ENCODE measurements at places on chromosomes 2 and 18.

- DNase-seq: no peak
These were observed 180.1 kb upstream of the SALL3 start for GRCh38 chr18:78799382-78800089.

GRCh38 chr2:239369631-239370161 is 31.1 kb downstream of the HDAC4 start:
- DNase-seq: no peak

DNA sequence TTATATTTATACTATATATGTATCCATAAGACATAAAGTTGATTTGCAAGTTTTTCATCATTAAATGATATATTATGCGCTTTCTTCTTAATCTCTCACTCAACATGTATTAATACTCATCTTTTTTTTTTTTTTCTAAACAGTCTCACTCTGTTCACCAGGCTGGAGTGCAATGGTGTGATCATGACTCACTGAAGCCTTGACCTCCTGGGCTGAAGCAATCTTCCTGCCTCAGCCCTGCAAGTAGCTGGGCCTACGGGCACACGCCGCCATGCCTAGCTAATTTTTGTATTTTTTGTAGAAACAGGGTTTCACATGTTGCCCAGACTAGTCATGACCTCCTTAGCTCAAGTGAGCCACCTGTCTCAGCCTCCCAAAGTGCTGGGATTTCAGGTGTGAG is 51.4 kb upstream of the MAP4K3 start:
- no peak for DNase-seq

- peak; percentile 77 for DNase-seq
These were observed 104.2 kb downstream of the CRIM1 start for GRCh38 chr2:36459725-36460137.

- DNase-seq: no peak
These were observed 307.8 kb downstream of the CYP26B1 start for GRCh38 chr2:71839826-71840225.

GRCh38 chr2:186543561-186544131 is 46.2 kb upstream of the ITGAV start:
- DNase-seq: no peak
